ENCODE measurements at places on chromosomes 3 and 15. TPM values are rescaled to one million over a fixed set of nuclear protein-coding genes. Genes with fewer than 3 reads are reported as not detected.

Gene IQCF2
- not detected for polyA plus RNA-seq

Gene ROPN1B
- polyA plus RNA-seq = 0.24 TPM

Gene NMNAT3
- 10.8 TPM for polyA plus RNA-seq

Gene TIMP4
- polyA plus RNA-seq = 1.4 TPM

Gene LNP1
- 8.1 TPM for polyA plus RNA-seq

Gene C3orf49
- 1.2 TPM for polyA plus RNA-seq

Gene ST6GAL1
- polyA plus RNA-seq = 71.4 TPM

Gene GATM
- 225 TPM for polyA plus RNA-seq

Gene PAQR5
- polyA plus RNA-seq = 28.3 TPM

DNA sequence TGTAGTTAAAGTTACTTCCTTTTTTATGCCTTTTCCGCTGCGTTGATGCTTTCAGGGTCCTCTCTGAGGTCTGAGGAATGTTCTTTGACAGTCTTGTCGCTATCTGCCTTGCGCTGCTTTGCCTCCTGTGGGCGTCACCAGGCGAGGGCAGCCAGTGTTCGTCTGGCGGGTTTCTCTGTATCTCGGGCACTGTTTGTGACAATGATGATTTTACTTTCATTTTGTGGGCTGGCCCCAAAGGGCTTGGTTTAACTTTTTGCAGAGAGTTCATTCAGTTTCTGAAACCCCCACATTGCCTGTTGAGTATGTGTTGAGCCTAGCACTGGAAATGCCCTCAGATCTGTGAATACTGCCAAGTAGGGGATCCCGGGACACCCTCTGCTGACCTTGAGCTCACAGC, 24.6 kb upstream of the SACM1L start:
- DNase-seq = no peak

GRCh38 chr3:109118584-109118983, 650 bp upstream of the MORC1 start:
- no peak for DNase-seq

- DNase-seq = no peak
Measured at GRCh38 chr3:194979173-194979572, 291.8 kb downstream of the XXYLT1 start.

GRCh38 chr3:51682079-51682478, 11.0 kb downstream of the TEX264 start:
- DNase-seq = peak; percentile 42

DNA sequence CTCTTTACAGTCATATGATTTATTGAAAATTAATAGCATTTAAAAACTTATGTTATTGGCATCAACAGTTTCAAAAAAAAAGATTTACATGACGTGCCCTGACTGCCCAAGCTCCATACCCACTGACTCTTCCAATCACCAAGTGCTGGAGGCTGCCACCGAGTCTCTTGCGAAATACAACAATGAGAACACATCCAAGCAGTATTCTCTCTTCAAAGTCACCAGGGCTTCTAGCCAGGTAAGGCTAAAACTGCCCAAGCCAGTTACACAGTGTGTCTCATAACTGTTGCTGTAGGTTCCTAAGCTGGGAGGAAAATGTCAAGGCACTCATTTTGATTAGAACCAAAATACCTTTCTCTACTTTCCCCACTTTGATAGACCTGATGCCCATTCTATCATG, 4.5 kb downstream of the FETUB start:
- no peak for DNase-seq

GRCh38 chr15:66820481-66821176, 118.6 kb downstream of the SMAD6 start:
- no peak for DNase-seq

DNA sequence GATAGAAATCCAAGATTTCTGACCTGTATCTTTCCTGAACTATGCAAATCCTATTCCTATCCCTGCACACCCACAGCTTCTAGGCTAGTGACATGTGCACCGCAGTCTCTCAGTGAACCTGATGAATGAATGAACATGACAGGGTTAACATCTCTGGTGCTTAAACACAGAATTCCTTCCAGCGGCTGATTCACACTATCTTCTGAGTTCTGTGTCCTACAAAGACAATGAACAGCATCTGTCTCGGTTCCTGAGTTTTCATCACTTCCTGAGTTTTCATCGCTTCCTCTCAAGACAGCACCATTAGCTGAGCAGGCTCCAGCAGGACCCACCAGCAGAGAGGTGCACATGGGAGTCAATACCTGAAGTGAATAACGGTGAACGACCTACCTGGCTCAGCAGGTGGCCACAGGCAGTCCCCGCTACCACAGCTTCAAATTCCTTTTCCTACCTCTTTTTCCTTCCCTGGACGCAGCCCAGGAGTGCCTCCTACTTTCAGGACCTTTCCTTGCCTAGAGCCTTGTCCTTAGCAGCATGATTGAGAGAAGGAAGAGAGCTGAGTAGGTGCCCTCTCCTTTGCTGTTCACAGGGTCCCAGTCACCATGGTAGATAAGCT, 113.5 kb downstream of the IGF2BP2 start:
- no peak for DNase-seq

- DNase-seq = no peak
Measured at GRCh38 chr3:44805960-44806359, 44.4 kb downstream of the KIF15 start.

DNA sequence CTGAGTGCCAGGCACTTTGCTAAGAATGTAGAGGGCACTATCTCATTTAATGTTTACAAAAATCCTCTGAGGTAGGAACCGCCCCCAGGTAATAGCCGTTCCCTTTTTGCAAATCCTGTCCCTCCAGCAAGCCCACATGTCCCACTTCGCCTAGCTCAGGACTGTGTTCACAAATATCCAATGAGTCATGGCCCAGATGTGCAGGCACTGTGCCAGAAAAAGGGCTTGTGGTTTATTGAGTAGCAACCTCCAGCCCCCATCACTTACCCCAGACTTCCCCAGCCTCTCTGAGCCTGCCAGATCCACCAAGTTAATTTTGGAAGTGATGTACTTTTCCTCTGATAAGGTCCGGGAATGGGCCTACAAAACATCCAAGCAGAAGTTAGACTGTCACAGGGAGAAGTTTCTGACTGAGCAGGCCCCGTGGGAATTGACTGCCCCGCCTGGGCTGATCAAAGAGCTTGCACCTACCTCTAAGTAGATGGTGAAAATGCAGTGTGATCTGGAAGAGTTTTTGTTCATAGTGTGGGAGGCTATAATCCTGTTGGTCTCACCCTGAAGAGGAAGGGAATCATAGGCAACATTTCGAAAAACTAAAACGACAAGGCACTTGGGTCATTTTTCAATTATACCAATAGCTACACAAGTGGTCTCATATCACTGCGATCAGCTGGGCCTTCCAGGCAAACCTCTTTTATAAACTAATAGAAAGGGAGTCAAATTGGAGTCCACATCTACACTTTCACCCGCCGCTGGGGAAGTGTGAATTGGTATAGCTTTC, 15.7 kb downstream of the KIF9 start:
- DNase-seq = no peak

GRCh38 chr3:45987368-45988291, 8.0 kb downstream of the FYCO1 start:
- no peak for DNase-seq

DNA sequence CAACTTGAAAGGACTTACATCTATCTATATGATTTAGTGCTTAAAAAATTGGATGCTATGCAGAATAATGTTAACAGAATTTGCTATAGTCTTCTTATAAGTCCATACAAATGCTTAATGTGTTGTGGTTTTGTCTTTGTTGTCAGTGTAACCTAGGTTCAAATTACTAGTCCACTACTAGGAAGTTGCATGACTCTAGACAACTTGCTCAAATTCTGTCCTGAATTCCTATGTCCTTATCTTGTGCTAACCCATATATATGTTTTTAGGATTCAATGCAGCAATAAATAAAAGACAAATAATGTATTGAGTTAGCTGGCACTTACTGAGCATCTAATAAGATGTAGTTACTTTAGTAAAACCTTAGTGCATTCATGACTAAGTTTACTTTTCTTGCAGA, 276.5 kb upstream of the KCNMB2 start:
- DNase-seq = no peak

- DNase-seq = no peak
Measured at GRCh38 chr3:20055020-20055775, 15.0 kb downstream of the KAT2B start.

DNA sequence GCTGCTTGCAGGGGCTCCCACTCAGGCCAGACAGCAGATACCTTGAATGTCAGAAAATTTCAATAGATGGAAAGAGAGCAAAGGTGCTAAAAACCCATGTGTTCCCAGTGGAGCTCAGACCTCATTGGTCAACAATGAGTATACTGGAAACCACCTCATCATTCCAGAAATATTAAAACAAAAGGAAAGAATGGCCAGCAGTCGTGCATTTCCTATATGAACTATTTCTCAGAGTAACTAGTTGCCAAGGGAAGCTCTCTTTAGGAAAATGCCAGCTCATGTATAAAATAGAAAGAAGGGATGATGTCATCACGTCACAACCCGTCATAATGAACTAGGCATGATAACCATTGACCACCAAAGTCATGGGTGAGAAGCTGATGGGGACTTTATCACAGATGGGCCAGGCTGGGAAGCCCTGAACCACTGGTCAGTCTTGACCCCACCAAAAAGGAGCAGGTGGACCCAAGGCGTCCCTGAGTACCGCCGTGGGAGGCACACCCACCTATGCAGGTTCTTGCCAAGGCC, 17.5 kb downstream of the DNAJB8 start:
- no peak for DNase-seq

DNA sequence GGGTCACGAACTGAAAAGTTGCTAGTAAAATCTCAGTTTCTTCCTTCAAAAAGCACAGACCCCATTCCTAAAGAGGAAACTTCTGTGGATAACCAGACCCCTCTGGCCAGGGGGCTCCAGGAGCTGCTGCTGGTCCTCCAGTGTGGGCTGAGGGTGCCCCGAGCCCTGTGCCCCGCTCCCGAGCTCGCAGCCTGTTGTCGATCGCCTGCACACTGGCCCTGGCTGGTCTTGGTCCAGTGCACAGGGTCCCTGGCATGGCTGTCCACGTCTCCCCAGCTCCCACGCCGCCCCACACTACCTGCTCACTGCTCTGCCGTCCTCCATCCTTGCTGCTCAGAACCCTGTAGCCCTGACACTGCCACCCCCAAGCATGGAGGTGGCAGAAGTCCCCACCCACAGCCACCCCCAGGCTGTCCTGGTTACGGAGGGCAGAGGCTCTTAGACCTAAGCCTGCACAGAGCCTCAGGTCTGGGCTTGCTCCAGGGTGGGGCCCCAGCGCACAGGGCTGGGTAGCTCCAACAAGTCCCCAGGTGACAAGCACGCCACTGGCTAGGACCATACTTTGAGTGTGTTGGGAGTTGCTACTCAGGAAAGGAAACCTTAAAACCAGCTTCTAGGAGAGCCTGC, 87.0 kb downstream of the PLXNA1 start:
- DNase-seq = no peak

DNA sequence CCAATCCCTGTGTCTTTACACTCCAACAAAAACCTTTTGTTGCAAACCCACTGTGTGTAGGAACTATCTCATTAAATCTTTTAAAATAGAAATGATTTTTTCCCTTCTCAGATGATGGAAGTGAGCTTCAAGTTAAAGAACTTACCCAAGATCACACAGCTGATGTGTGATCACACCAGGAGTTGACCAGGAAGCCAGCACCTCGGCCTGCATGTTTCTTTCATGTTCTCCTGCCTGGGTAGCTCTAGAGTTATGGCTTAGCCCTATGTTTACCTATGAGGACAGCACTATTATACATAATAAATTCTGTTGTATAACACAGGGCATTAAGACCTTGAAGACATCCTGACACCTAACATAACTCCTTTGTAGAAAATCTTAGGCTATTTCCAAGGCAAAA, 132.1 kb upstream of the KLHL25 start:
- DNase-seq = no peak

- DNase-seq = no peak
Measured at GRCh38 chr15:31305796-31306425, 20.7 kb upstream of the KLF13 start.

DNA sequence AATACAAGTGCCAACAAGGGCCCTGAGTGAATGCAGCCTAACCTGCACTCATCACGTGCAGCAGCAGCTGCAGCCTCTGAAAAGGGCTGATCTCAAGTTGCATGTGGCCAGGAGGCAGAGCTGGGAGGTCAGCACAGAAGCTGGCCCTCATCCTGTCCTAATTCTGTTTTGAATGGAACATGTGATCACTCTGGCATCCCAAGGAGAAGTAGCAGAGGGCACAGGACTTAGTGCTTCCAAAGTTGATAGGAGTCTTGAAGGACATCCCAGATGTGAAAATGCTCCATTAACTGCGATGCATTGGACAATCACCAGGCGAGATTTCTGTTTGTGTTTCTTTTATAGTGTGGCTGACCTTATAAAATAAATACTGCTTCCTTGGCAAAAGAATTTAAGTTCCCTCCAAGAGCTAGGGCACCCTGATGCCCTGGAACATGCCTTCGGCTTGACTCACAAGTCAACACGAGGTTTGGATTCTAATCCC, 31.6 kb upstream of the STAG1 start:
- no peak for DNase-seq

- DNase-seq = no peak
Measured at GRCh38 chr3:170889132-170889531, 19.1 kb upstream of the RPL22L1 start.

- DNase-seq = no peak
Measured at GRCh38 chr15:45171912-45172311, 15.9 kb downstream of the SHF start.

DNA sequence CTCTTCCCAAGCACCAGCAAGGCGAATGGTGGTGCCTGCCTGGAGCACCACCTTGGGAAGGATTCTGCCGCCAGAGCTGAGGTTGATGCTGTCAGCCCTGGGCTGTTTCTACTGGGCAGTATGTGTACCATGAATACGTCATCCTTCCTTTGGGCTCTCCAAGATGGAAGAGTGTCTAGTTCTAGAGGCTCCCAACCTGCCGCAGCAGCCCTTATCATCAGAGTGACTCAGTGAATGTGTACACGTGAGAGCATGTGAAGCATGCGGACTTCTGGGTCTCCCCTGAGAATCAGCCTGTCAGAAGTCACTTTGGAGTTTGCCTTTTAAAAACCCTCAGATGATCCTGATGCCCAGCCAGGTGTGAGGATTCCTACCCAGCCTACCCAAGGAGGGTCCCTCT, 20.9 kb downstream of the PLA2G4D start:
- DNase-seq = no peak
